ENCODE measurements at places on chromosomes 13 and 19.

DNA sequence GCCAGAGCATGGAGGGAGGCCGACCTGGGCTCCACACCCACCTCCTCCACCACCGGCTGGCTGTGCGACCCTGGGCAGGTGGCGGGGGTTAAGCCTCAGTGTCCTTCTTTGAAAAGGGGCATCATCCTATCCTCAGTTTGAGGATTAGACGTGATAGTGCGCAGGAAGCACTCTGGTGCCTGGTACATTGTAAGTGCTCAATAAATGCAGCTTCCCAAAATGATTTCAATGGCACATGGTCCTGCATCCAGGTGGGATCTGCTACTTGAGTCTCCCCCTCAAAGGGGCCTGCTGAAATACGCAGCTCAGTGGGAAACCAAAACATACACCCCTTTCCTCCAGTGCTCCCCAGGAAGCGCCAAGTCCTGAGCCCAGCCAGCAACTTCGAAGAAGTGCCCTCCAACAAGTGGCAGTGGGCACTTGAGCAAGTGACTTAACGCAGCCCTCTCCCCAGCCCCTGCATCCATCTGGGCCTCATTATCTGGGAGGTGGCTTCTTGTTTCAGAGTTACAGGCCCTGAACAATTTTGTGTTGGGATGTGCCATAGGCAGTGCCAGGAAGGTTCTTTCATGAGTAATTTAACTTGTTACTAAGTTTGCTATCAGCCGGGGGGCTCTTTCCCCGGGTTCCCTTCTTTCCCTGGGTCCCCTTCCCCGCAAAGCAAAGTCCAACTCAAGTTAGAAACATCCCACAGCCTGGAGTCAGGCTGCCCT is 17.9 kb downstream of the ACTN4 start:
- no peak for DNase-seq

GRCh38 chr13:101115762-101116171 is 300.5 kb downstream of the NALCN start:
- DNase-seq = no peak

GRCh38 chr13:110225609-110226574 is 81.1 kb downstream of the COL4A1 start:
- DNase-seq = no peak

- no peak for DNase-seq
Observed at GRCh38 chr13:41117869-41118268, 14.7 kb downstream of the KBTBD6 start.

DNA sequence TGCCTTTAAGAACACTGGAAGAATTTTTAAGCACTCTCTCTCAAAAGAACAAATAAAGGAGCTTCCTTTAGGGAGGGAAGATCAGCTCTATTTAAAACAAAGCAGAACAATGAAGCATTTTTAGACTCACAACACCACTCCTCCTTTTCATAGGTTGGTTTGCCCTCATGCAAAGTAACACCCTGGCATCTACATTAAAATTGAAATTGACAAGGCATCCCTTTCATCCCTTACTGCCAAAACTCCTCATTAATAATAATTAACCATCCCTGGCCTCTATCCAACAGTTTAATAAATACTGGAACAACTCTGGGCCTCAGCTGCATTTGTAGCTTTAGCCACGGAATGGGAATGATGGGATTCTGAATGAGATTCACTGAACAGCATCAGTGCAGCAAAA is 929.1 kb downstream of the PCDH9 start:
- DNase-seq = no peak

GRCh38 chr19:4986471-4986891 is 17.6 kb downstream of the KDM4B start:
- no peak for DNase-seq

GRCh38 chr13:40629678-40630384 is 36.6 kb downstream of the FOXO1 start:
- no peak for DNase-seq

DNA sequence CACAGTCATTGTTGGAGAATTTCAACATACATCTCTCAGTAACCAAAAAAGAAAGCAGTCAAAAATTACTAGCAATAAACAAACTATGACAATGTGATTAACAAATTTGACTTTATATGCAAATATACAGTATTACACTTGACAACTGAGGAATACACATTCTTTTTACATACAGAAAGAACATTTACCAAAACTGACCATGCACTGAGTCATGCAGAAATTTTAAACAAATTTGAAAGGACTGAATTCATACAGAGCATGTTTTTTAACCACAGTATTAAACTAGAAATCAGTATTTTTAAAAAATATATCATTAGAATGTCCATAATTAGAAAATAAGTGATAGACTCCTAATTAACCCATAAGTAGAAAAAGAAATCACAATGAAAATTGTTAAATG is 420.1 kb downstream of the TBC1D4 start:
- DNase-seq = no peak

- DNase-seq = no peak
Observed at GRCh38 chr13:93577105-93577504, 350.5 kb downstream of the GPC6 start.

GRCh38 chr13:40624383-40624782 is 42.1 kb downstream of the FOXO1 start:
- DNase-seq = no peak

- no peak for DNase-seq
Observed at GRCh38 chr13:73235385-73235784, 176.6 kb downstream of the KLF5 start.

DNA sequence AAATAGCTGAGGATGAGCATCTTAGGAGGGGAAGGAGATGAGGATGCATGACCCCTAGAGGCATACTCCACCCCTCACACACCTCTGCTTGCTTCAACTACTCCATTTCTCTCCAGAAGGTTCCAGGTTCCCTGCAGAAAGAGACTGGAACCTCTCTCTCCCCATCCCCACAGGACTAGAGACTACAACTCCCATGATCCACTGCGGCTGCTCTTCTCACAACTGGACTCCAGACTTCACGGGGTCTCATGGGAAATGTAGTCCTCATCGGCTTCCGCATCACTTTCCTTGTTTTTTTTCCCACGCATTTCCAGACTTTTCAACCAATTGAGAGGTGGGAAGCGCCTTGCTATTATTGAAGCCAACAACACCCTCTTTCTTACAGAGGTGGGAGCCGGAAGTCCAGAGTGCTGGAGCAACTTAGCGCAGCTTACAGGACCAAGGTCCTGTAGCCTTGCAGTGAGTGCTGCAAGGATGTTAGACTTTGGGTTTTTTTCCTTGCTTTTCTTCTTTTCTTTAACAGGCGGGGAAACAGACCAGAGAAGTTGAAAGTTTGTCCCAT is 13.9 kb upstream of the CACNG6 start:
- peak; percentile 64 for DNase-seq

GRCh38 chr19:12733369-12734214 is 892 bp downstream of the TRIR start:
- no peak for DNase-seq

DNA sequence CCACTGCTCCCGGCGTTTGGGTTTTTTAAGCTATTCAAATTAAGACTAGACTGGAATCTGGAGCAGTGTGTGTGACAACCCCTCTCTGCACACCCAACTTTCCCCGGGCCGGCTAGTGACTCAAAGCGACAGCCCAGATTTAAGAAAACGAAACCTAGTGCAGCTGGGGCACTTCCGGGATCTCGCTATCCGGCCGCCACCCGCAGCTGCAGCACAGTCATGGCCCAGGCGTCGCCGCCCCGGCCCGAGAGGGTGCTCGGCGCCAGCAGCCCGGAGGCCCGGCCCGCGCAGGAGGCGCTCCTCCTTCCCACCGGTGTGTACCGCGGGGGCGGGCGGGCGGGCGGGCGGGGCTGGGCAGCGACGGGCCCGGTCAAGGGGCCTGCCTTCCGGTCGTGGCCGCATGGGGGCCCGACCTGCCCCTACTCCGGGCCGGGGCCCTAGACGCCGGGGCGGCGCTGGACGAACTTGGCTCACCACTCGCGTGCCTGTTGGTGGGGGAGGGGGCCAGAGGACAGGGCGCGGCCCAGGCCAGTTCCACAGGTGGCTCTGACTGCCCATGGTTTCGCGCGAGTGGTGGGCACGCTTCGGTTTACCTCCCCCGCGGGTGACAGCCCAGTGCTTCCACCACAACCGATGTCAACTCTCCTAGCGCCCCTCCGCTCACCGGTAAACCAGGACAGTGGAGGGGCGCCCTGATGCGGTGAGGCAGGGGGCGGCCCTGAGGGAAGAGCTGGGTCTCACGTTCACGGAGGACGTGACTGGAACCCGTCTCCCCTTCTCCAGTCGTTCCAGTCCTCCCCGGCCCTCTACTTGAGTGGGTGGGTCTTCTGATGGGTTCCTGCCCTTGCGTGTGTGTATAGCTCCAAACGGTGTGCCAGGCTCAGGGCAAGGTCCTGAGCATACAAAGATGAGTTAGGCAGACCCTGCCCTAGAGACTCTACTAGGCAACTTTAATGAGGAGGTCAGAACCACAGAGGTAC is at the start of gene PHF11:
Gene PHF11 (plus strand): TSS at position 171 of the 980 bp plus-strand sequence. CDS start 49 bp downstream, at position 220.
- peak; percentile 46 for DNase-seq

GRCh38 chr19:13691569-13692435 is 72.5 kb upstream of the MRI1 start:
- no peak for DNase-seq

GRCh38 chr19:524062-524674 is 7.4 kb upstream of the CDC34 start:
- no peak for DNase-seq

GRCh38 chr13:63184693-63185092 is 1769.0 kb upstream of the PCDH20 start:
- DNase-seq = no peak

- no peak for DNase-seq
Observed at GRCh38 chr13:77372275-77372674, 45.4 kb upstream of the MYCBP2 start.

- DNase-seq = no peak
Observed at GRCh38 chr19:34220472-34221063, 33.8 kb upstream of the GARRE1 start.

DNA sequence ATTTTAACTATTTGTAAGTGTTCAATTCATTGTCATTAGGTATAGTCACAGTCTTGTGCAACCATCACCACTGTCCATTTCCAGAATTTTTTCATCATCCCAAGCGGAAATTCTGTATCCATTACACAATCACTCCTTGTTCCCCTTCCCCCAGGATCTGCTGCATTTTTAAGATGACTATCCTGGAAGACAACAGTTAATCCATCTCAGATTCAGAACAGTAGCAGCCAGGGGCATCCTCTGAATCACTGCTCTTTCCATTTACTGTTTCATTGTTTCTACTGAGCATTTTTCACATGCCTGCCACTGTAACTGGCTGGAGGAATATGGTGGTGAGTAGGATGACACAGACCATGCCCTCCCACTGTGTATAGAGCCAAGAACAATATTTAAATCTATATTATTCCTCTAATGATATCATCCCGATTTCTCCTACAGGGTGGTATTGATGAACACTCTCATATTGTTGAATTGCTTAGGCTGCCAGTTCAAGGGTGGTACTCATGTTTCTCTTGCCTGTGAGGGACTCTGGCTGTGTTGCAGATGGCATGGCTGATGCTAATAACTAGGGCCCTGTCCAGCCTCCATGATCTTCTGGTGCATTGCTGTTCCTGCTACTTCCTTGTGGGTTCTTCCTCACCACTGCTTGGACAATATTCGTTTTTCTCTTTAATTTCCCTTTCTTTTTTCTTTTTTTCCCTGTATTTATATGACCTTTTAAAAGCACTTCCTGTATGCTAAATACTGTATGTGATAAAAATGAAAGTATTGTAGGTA is 59.0 kb downstream of the WDFY2 start:
- DNase-seq = no peak

- no peak for DNase-seq
Observed at GRCh38 chr13:48043789-48044503, 6.4 kb downstream of the NUDT15 start.

GRCh38 chr19:53532362-53532761 is 5.6 kb upstream of the ZNF331 start:
- no peak for DNase-seq

- no peak for DNase-seq
Observed at GRCh38 chr13:104310861-104311260, 1244.6 kb upstream of the SLC10A2 start.
